Stimulated activated CD8-positive, alpha-beta memory T cell treated with anti-CD3 and anti-CD28 coated beads, Interleukin-12 subunit alpha, Interleukin-12 subunit beta, amount 100 ng/mL, for 1 hour (primary cell): ENCODE measurements at places on chromosomes 2 and 18.

GRCh38 chr2:201273330-201273983 is 13.1 kb downstream of the CASP8 start:
- DNase-seq = no peak

DNA sequence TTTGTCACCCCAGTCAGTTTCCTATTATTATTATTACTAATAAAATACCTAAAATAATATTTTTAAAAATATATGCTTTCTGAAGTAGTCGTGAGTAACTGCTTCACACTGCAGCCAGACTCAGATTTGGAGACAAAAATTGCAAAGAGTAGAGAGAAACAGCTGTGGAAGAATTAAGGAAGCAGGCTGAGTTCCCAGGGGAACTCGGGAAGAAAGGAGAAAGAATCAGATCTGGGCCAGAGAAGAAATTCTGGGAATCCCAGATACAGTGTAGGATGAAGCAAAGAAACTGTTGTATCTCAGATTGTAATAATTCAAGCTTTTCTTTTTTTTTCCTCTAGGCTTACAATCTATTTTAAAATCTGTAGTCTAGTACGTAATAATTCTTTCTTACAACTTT is 182.3 kb downstream of the FTCDNL1 start:
- no peak for DNase-seq

- no peak for DNase-seq
Observed at GRCh38 chr2:10039658-10040410, 3.5 kb upstream of the KLF11 start.

GRCh38 chr2:51219468-51219867 is 187.5 kb upstream of the NRXN1 start:
- no peak for DNase-seq

GRCh38 chr2:27545348-27546141 is 37.3 kb upstream of the ZNF512 start:
- no peak for DNase-seq
